ENCODE measurements at places on chromosomes 6 and 20. TPM values are rescaled to one million over a fixed set of nuclear protein-coding genes. Genes with fewer than 3 reads are reported as not detected.

Gene TFAP2B
- not detected for total RNA-seq

Gene CCM2L
- not detected for total RNA-seq

DNA sequence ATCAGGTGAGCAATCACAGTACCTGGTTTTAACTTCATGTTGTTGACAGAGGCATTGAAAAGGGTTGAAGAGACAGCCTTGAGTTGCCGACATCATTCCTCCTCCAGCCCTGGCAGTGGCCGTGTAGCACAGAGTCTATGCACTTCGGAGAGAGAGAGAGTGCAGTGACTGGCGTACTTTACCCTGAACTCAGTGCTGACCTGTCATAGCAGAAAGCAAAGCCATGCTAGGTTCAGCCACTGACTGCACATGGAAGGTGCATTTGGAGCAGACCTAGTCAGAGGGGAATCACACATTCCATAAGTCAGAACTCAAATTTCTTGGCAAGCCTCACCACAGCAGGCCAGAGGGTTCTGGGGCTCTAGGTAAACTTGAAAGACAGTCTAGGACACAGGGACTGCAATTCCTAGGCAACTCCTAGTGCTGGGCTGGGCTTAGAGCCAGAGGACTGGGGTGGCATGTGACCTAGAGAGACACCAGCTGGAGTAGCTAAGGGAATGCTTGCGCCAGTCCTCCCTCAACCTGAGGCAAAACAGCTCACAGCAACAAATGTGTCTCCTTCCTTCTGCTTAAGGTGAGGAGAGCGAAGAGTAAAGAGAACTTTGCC lies 69.1 kb downstream of the ELOVL4 start:
- DNase-seq: no peak
- no peak overlapping the region for H3K4me3 ChIP-seq
- H3K36me3 ChIP-seq: no peaks in the 10 kb centered on the region

GRCh38 chr6:3336859-3337515 lies 78.2 kb downstream of the PSMG4 start:
- DNase-seq: no peak
- H3K4me3 ChIP-seq: no peak overlapping the region
- H3K36me3 ChIP-seq: no peaks in the 10 kb centered on the region
- no peaks in the 10 kb centered on the region for H3K27me3 ChIP-seq

Gene PTPN1
- 92.8 TPM for total RNA-seq

DNA sequence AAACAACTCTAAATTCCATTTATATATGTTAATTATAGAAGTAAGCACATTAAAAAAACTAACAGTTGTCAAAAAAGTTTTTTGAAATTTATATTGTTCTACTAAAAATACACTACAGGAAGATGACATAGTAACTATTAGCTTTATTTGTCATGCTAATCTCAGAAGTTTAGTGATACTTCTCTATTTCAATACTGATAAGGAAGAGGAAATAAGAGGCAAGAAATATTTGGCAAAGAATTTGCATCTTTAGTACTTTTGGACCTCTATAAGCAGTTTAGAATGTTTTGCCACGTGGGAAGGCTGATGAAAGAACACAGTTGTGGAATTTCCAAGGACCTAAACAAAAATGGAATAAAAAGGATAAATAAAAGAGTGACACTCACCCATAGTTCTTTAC lies 12.6 kb downstream of the IFNGR1 start:
- no peak overlapping the region for H3K27ac ChIP-seq
- no peaks in the 10 kb centered on the region for H3K27me3 ChIP-seq
- H3K36me3 ChIP-seq: peaks cover 42% of the 10 kb centered on the region
- H3K4me3 ChIP-seq: no peak overlapping the region

DNA sequence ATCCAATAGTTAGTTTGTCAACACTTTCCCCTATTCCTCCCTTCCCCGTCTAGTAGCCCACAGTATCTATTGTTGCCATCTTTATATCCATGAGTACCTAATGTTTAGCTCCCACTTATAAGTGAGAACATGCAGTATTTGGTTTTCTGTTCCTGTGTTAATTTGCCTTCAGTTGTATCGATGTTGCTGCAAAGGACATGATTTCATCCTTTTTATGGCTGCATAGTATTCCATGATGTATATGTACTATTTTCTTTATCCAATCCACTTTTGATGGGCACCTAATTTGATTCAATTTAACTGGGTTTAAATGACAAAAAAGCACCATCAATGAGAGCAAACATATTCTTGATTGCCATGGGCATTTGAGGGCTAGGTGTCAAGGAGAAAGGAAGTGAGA lies 321.5 kb upstream of the TBX18 start:
- H3K27ac ChIP-seq: no peak overlapping the region
- H3K36me3 ChIP-seq: no peaks in the 10 kb centered on the region
- no peak overlapping the region for H3K4me3 ChIP-seq

DNA sequence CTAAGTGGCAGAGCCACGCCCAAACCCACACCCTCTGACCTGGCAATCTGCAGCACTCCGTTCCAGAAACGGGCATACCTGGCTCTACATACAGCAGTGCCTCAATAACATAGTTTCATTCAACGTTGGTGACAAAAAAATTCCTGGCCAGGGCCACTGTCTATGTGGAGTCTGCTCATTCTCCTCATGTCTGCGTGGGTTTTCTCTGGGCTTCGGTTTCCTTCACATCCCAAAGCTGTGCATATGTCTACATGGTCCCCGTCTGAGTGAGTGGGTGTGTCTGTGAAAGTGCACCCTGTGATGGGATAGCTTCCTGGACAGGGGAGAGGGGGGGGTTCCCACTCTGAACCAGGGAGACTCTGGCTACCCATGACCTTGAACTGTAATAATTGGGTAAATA lies 2.1 kb downstream of the KIAA0319 start:
- peaks cover 14% of the 10 kb centered on the region for H3K4me1 ChIP-seq
- H3K4me3 ChIP-seq: no peak overlapping the region
- H3K36me3 ChIP-seq: no peaks in the 10 kb centered on the region
- H3K27ac ChIP-seq: no peak overlapping the region
- H3K27me3 ChIP-seq: peaks cover 13% of the 10 kb centered on the region

GRCh38 chr6:117733341-117733740 lies 58.1 kb downstream of the NUS1 start:
- no peak for DNase-seq
- H3K4me3 ChIP-seq: no peak overlapping the region
- peaks cover 2% of the 10 kb centered on the region for H3K4me1 ChIP-seq
- no peak overlapping the region for H3K27ac ChIP-seq

GRCh38 chr6:137811916-137812553 lies 55.0 kb upstream of the TNFAIP3 start:
- DNase-seq: no peak
- peaks cover 3% of the 10 kb centered on the region for H3K36me3 ChIP-seq
- H3K4me1 ChIP-seq: peaks cover 84% of the 10 kb centered on the region

DNA sequence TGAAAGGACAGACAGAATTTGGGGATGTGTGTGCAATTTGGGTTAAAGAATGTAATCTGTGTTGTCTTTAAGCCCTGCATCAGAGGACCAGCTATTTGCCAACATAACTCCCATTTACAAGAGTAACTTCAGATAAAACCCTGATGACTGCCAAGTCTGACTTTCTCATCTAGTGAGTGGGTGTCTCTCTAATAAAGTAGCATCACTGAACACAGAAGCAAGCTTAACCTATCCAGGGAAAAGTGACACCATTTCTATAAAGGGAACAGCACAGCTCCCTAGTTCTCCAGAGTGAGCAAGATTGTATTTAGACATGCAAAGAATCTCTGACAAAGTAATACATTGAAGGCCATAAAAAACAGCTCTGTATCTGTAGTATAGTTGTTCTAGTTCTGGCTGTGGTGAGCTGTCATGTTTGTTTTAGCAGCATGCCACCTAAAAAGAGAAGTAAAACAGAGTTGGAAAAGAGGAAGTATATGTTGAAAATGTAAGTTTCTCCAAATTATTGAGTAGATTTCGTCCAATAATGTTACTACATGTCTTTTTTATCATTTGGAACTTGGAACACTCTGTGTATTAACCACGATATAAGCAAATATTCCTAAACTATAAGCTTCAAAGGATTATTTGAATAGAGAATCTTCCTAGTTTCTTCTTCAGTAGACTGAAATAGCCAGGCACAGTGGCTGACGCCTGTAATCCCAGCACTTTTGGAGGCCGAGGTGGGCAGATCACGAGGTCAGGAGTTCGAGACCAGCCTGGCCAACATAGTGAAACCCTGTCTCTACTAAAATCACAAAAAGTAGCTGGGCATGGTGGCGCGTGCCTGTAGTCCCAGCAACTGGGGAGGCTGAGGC lies 8.8 kb upstream of the PIM1 start:
- no peak overlapping the region for H3K27ac ChIP-seq
- peaks cover 16% of the 10 kb centered on the region for H3K4me1 ChIP-seq
- H3K4me3 ChIP-seq: no peak overlapping the region
- no peaks in the 10 kb centered on the region for H3K36me3 ChIP-seq
- no peak for DNase-seq
- no peaks in the 10 kb centered on the region for H3K27me3 ChIP-seq

Gene TRAM2
- 3.6 TPM for total RNA-seq

Gene BHLHE23
- not detected for total RNA-seq

- DNase-seq: no peak
- H3K27me3 ChIP-seq: peaks cover 2% of the 10 kb centered on the region
- no peak overlapping the region for H3K27ac ChIP-seq
- no peak overlapping the region for H3K4me3 ChIP-seq
- no peaks in the 10 kb centered on the region for H3K4me1 ChIP-seq
These were observed 289.0 kb downstream of the SYNE1 start for GRCh38 chr6:152348116-152348515.

- no peak for DNase-seq
- peaks cover 61% of the 10 kb centered on the region for H3K4me1 ChIP-seq
- no peaks in the 10 kb centered on the region for H3K27me3 ChIP-seq
- no peak overlapping the region for H3K4me3 ChIP-seq
- no peak overlapping the region for H3K27ac ChIP-seq
These were observed 15.1 kb upstream of the MCM3 start for GRCh38 chr6:52299653-52300052.

- no peaks in the 10 kb centered on the region for H3K36me3 ChIP-seq
- no peaks in the 10 kb centered on the region for H3K4me1 ChIP-seq
- H3K27me3 ChIP-seq: peaks cover 3% of the 10 kb centered on the region
- no peak for DNase-seq
- no peak overlapping the region for H3K27ac ChIP-seq
These were observed 615.6 kb upstream of the CDH4 start for GRCh38 chr20:60636417-60636816.

GRCh38 chr6:88492824-88493223 lies 326.7 kb upstream of the CNR1 start:
- H3K4me1 ChIP-seq: no peaks in the 10 kb centered on the region
- H3K27me3 ChIP-seq: peaks cover 13% of the 10 kb centered on the region
- no peak overlapping the region for H3K4me3 ChIP-seq
- H3K27ac ChIP-seq: no peak overlapping the region

Gene TREML1
- total RNA-seq: not detected

Gene PTK7
- 4.1 TPM for total RNA-seq

DNA sequence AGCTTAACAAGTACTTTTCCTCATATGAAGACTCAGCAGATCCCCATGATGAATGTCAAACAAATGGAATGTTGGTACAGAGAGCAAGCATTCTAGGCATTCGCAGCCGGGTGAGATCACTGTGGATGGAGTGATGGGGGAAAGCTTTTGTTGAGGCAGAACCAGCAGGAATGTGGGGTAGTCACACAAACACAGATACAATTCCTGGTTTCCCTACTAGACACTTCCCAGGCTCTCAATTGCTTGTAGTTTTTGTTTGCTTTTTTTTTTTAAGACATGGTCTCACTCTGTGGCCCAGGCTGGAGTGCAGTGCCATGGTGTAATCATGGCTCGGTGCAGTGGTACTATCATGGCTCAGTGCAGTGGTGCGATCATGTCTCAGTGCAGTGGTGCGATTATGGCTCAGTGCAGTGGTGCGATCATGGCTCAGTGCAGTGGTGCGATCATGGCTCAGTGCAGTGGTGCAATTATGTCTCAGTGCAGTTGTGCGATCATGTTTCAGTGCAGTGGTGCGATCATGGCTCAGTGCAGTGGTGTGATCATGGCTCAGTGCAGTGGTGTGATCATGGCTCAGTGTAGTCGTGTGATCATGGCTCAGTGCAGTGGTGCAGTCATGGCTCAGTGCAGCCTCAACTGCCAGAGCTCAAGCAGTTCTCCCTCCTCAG lies 15.4 kb upstream of the IER3 start:
- no peaks in the 10 kb centered on the region for H3K27me3 ChIP-seq
- H3K4me1 ChIP-seq: peaks cover 43% of the 10 kb centered on the region
- peak; percentile 34 for DNase-seq
- H3K27ac ChIP-seq: no peak overlapping the region
- H3K4me3 ChIP-seq: no peak overlapping the region

Gene NFKBIE
- total RNA-seq: 17.2 TPM

DNA sequence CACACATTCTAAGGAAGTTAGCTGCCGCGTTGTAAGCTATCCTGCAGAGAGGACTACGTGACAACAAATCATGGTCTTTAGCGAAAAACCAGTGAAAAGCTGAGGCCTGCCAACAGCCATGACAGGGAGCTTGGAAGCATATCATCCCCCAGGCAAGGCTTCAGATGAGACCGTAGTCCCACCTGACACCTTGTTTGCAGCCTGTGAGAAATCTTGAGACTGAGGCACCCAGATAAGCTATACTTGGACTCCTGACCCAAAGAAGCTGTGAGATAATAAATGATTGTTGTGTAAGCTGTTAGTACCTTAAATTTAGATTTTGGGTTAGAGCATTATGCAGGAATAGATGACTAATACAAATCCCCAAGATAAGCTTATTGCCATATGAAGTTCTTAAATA lies 45.4 kb upstream of the SENP6 start:
- no peaks in the 10 kb centered on the region for H3K36me3 ChIP-seq
- H3K4me1 ChIP-seq: peaks cover 4% of the 10 kb centered on the region
- no peak overlapping the region for H3K27ac ChIP-seq
- no peak overlapping the region for H3K4me3 ChIP-seq
- DNase-seq: no peak

All from activated CD4-positive, alpha-beta T cell treated with anti-CD3 and anti-CD28 coated beads for 36 hours (primary cell).